Activated naive CD8-positive, alpha-beta T cell treated with anti-CD3 and anti-CD28 coated beads, Interleukin-2, amount 50 U/mL, for 16 hours (primary cell): ENCODE measurements at places on chromosomes 3 and 15.

DNA sequence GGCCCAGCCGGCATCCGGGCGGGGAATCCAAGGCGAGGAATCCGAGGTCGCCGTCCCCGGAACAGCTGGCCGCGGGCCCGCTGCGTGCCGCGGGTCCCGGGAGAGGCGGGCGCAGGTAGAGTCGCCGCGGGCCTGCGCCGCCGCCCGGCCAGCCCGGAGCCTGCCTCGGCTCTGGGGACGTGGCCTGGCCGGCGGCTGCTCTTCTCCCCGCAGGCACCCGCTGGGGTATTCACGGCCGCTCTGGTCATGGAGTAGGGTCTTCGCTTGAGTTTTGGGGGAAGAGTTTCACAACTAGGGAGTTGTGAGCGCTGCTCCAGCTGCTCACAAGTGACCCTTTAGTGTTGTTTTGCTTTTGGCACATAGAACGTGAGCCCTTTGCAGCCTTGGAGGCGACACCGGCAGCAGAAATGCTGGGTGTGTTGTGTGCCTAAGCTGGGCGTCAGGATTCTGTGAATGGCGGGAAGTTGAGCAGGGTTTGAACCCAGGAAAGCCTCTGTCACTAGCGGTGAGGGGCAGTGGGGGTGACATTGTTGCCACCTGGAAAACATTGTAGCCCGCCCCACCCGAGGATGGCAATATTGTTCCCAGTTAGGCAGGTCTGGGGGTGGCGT is 4.0 kb downstream of the TRIM71 start:
- no peak for DNase-seq

DNA sequence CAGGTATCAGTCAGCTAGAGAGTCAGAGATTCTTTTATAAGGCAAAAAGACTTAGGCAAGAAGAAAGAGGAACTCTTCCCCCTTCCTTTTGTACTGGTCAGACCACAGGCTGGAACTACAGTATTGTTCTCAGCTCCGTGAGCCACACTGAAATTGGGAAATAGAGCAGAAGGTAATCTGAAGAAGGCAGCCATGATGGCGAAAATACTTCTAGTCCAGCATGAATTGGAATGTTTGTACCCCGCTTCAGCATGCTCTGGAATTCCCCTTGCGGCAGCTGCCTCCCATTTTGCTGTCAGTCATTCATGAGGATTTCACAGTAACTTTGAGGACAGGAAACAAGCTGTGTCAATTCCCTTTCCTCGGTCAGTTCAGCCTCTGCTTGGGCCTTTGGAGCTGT is 96.2 kb downstream of the CORO2B start:
- DNase-seq: no peak

DNA sequence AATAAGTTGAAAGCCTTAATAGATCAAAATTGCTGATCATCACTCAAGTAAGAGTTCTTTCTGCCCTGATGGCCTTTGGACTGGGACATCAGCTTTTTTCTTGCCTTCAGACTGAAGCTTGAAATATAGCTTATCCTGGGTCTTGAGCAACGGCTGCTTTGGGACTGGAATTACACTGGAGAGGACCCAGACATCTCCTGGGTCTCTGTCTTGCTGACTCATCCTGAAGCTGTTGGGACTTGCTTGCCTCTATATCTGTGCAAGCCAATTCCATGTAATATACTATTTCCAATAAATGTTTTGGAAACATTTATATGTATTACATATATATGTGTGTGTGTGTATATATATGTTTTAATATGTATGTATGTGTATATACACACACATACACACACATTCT is 260.2 kb downstream of the PDZRN3 start:
- DNase-seq: no peak

GRCh38 chr15:69538379-69538778 is 85.8 kb downstream of the RPLP1 start:
- no peak for DNase-seq

DNA sequence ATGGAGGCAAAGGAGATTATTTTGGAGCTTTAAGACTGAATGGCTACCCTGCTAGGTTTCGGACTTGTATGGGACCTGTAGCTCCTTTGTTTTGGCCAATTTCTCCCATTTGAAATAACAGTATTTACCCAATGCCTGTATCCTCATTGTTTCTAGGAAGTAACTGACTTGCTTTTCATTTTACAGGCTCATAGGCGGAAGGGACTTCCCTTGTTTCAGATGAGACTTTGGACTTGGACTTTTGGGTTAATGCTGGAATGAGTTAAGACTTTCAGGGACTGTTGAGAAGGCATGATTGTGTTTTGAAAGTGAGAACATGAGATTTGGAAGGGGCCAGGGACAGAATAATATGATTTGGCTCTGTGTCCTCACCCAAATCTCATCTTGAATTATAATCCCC is 10.5 kb downstream of the EIF5A2 start:
- no peak for DNase-seq

- DNase-seq: no peak
These were observed 33.3 kb downstream of the LEO1 start for GRCh38 chr15:51938286-51938685.

GRCh38 chr3:127113571-127113891 is 79.4 kb upstream of the PRR23E start:
- no peak for DNase-seq

DNA sequence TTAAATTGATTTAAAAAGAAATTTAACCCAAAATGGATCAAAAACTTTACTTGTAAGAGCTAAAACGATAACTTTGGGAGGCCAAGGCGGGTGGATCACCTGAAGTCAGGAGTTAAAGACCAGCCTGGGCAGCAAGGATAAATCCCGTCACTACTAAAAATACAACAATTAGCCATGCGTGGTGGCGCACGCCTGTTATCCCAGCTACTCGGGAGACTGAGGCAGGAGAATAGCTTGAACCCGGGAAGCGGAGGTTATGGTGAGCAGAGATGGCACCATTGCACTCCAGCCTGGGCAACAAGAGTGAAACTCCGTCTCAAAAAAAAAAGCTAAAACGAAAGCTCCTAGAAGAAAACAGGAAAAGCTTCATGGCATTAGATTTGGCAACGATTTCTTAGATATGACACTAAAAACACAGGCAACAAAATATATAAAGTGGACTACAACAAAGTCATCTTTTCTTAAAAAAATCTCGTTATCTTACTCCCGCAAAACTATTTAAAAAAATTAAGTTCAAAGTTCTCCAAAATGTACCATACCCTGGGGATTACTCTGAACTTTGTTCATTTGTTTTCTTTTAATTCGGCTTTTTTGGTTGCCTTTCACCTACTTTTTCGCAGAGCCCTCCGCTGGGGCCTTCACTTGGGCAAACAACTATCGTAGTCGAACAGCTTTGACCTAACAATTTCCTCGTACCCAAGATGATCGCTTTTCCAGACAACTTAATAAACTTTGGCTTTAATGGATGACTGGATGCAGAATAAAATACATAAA is 2.9 kb downstream of the HDDC3 start:
- DNase-seq: no peak

- no peak for DNase-seq
These were observed 503.5 kb downstream of the EDEM1 start for GRCh38 chr3:5690904-5691532.

DNA sequence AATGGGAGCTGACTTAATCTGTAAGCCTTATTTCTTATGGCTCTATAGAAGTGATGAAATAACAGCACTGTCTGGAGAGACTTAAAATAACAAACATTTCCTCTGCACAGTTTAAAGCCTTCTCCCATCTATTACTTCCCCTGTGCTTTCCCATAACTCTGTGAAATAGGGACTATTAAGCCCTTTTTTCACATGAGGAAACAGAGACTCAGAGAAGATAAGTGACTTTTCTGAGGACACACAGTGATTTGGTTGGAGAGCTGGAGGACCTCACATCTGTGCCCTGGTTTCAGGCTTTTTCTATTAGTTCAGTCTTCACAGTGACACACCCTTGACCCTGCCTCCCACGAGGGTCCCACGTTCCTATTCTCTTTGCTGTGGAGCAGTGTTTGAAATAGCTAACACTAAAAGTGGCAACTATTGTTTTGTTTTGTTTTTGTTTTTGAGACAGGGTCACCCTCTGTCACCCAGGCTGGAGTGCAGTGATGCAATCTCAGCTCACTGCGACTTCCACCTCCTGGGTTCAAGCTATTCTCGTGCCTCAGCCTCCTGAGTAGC is 82.9 kb downstream of the ST6GAL1 start:
- no peak for DNase-seq

DNA sequence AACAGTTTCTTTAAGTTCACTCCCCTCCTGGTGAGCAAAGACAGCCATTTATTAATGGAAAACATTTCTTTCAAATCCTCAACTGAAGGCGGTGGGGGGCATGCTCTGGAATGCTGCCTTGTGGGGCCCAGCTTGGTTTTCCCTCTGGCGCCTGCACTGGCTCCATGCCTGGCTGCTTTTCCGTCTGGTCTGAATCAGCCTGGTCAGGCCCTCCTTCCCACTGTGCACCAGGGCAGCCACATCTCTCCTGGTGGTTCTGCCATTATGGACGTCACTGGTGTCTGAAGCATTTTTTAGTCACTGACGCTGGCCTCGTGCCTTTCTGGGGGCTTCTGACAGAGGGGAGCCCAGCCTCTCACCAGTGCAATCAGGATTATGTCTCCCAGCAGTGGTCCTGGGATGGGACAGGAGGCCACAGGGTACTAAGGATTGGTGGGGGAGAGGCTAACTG is 57.6 kb upstream of the APEH start:
- no peak for DNase-seq

DNA sequence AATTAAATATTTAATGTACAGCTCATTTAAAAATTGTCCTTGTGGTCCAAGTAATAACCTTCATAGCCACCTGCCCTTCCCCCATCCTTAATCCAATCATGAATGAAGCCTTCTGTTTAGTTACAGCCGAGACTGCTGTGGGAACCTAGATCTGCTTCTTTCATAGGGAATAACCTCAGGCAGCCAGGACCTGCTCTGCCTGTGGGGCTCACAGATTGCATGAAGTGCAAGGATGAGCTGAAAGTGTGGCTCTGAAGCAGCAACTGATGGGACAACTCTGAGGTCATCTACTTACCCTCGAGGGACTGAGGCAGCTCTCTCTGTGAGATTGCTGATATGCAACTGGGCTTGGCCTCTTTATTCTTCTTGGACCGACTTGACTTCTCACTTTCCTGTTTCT is 169.8 kb downstream of the POTEB3 start:
- DNase-seq: no peak

- DNase-seq: no peak
These were observed 15.4 kb upstream of the CRBN start for GRCh38 chr3:3194861-3195260.

DNA sequence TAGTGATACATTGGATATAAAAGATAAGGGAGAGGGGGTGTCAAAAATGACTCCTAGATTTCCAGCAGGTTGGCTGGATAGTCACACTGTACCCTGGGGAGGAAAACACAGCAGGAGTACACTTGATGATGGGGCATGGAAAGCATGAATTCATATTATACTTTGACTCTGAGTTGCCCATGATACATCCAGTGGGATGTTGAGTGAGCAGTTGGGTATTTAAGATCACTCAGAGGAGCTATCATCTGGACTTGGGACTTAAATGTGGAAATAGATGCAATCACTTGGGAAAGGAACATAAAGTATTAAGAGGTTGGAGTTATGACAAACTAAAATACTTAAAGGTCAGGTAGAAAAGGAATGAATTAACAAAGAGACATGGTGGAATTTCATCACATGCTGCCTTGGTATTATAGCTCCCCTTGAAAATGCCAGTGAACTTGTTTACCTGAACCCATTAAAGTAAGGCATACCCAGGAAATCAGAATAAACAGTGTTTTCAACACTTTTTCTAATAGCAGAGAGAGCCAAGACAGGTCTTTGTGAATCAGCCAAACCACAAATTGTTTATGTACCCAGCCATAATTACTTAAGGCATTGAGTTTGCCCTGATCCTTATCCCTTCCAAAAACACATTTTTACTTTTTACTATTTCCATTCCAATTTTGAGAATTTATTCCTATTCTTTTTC is 49.9 kb upstream of the ABI3BP start:
- no peak for DNase-seq

DNA sequence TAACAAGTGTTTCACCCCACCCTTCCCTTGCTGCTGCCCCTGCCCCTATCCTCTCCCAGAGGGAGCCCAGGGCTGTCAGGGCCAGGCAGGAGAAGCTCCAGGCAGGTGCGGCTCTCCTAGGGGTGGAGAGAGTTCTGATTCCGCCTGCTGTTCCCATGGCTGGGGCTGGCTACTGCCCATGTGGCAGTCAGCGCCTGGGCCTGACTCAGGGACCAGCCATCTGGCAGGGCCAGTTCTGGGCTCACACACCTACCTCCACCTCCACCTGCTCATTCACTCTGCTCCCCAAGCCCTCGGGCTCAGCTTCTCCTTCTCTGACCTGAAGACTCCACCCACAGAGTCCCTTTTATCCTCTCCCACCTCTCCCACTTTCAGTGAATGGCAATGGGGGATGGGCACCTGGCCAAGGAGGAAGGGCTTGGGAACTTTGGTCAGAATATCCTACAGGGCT is 23.4 kb downstream of the AMOTL2 start:
- no peak for DNase-seq
